ENCODE measurements at places on chromosomes 5 and 9.

DNA sequence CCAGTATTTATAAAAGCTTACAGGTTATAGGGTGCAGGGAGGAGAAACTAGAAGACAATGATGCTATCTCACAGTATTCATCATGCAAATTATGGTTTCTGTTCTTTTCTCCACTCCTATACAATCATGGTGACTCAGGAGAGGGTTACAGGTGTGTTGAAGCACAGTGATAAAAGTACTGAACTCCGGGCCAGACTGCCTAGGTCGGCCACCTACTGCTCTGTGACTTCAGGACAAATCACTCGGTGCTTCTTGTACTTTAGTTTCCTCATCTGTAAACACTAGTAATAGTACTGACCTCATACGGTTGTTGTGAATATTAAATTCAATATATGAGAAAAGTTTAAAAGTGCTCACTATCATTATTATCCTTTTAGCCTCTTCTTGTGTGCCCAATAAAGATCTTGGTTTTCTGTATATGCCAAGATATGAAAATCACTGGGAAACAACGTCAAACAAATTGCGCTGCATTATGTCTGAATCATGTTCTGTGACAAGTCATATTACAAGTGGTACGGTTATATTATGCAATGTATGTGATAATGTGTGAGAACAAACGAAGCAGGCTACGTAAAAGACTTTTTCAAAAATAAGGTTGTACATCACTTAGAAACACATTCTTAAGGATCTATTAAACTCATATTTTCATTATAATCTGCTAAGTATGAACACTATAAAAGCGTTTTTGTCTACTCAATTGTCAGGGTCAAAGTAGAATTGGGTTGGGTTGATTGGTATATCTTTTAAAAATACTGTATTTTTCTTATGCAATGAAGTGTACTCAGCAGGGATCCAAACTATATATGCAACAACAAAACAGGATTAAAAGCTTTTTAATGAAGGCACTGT, 153.3 kb downstream of the EFNA5 start:
- no peak for DNase-seq

GRCh38 chr5:132426525-132427138, 57.1 kb downstream of the SLC22A5 start:
- DNase-seq = no peak

DNA sequence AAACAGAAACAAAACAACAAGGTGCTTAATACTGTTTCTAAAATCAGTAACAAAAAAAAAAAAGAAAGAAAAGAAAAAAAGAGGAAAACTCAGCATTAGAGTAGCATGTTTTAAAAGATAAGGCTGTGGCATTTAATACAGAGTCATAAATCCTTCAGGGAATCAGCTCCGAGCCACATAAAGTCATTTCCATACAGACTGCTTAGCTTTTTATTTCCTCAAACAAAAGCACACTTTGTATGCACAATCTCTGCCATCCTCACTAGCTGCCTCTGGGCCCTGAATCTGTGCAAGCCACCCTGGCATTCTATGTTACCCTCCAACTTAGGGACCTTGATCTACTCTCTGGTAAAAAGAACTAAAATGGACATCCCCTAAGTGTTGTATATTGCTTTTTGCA, 87.6 kb downstream of the SEMA6A start:
- no peak for DNase-seq

GRCh38 chr5:137201876-137202275, 297.2 kb downstream of the SPOCK1 start:
- DNase-seq = no peak

DNA sequence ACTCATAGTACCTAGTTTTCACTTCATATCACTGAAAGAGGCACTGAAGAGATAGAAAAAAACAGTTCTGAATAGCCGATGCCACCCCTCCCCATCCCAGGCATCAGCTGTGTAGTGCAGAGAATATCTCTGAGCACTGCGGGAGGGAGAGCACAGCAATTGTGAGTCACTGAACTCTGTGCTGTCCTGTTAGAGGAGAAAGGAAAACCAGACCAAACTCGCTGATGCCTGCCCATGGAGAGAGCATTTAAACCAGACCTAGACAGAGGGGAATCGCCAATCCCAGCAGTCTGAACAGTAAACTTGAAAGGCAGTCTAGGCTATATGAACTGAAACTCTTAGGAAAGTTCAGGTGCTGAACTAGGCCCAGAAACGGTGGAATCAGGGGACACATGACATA, 120.1 kb upstream of the SLC30A5 start:
- no peak for DNase-seq

DNA sequence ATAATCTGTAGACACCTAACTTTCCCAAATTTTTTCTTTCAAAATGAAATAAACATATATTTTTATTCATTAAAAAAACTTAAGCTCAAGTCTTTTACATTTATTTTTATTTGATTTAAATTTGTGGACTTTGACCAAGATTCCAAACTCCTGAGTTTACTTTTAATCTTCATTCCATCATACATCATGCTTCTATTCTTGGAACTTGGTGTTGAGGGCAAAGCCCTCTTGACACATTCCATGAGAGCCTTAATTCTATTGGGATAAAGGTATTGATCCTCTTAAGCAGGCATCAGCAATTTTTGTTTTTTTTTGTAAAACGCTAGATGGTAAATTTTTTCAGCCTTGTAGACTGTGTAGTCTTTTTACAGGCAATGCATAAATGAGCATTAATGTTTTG, 53.6 kb downstream of the FBXO4 start:
- DNase-seq = no peak

- no peak for DNase-seq
These were observed 185.5 kb upstream of the KCNN2 start for GRCh38 chr5:114176356-114176755.

GRCh38 chr5:168123631-168124528, 167.6 kb upstream of the WWC1 start:
- no peak for DNase-seq
